Left renal pelvis (tissue), 4 donors: ENCODE measurements at places on chromosomes 1 and 21. TPM values are rescaled to one million over a fixed set of nuclear protein-coding genes. Genes with fewer than 3 reads are reported as not detected.

TSSK3 gene
- 6.2 TPM for polyA plus RNA-seq

DNA sequence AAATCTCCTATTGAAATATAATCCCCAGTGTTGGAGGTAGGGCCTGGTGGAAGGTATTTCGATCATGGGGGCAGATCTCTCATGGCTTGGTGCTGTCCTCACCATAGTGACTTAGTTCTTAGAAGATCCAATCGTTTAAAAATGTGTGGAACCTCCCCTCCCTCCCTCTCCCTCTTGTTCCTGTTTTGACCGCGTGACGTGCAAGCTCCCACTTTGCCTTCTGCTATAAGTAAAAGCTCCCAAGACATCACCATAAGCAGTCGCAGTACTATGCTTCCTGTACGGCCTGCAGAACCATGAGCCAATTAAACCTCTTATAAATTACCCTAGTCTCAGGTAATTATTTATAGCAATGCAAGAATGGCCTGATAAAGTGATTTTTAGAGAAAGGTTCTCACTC is 10.9 kb upstream of the RGS2 start:
- no peak for DNase-seq

DNA sequence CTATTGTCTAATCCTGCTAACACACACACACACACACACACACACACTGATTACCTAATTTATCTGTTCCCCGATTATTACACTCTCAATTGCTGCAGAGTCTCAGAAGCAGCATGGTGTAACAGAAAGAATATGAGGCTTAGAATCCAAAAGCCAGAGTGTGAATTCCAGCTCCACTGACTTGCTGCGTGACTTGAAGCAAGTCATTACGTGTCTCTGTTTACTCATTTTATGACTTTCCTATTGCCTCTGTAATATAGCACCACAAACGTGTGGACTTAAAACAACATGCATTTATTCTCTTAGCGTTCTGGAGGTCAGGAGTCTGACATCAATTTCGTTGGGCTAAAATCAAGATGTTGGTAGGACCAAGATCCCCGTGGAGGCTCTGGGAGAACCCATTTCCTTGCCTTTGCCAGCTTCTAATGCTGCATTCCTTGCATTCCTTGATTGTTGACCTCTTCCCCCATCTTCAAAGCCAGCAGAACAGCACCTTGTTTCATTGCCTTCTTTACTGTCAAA is 55.9 kb upstream of the ATP5PO start:
- no peak for DNase-seq

- no peak for DNase-seq
Observed at GRCh38 chr1:156840186-156840897, 18.6 kb downstream of the INSRR start.

DNA sequence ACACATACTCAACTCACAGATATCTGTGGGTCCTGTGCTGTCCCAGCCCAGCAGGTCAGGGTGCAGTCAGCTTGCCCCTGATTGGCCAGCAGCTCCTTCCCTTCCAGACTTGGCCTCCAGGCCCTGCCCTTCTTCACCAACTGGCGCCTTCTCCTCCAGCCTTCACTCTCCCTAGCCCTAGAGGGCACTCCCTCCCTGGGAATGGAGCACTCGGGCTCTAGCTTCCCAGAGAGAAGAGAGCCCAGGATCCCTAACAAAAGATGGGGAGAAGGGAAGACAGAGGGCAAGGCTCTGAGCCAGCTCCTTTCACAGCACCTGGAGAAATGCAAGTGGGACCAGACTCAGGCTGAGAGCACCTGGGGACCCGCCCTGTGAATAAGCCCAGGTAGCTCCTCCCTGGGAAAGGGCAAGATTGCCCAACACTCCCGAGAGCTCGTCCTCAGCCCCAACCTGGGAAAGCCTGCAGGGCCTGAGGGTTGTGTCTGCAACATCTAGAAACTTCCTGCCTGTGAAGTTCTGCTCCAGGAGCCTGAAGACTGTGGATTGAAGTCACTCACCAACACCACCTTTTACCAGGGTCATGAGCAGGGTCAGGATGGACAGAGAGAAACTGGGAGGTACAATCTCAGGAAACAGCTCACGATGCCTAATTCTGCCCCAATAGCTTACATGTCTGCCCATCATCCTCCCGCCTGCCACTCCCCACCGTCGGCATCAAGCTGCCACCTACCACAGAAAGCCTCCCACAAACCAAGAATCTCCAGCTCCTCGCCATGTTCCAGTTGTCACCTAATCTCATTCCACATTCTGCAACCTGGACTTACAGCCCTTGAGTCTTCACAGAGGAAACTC is at the start of gene PGLYRP4:
TSS of gene PGLYRP4 (minus strand) at position 331 of the 852 bp plus-strand sequence. CDS start 909 bp downstream, outside the sequence.
- DNase-seq: no peak
